ENCODE measurements at places on chromosomes 16 and 17.

DNA sequence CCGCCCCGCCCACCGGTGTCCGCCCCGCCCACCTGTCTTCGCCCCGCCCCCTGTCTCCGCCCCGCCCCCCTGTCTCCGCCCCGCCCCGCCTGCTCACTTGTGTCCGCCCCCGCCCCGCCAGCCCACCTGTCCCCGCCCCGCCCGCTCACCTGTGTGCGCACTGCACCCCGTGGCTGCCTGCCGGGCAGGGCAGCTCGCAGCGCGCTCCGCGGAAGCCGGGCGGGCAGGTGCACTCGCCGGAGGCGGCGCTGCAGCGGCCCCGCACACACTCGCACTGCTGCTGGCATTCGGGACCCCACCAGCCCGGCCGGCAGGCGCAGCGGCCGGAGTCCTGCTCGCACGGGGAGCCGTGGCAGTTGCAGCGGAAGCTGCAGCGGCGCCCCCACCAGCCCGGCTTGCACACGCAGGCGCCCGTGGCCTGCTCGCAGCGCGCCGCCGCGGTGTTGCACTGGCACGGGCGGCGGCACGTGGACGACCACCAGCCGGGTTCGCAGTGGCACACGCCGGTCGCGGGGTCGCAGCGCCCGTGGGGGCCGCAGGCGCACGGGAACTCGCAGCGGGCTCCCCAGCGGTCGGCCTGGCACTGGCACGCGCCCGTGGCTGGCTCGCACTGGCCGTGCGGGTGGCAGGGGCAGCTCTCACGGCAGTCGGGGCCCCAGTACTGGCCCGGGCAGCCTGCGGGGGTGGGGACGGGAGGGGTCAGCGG lies 2.1 kb downstream of the SCARF1 start:
- peak; percentile 51 for DNase-seq

- DNase-seq: no peak
Observed at GRCh38 chr17:36493956-36494355, 7.5 kb downstream of the ZNHIT3 start.

- no peak for DNase-seq
Observed at GRCh38 chr16:85056211-85056748, 28.7 kb downstream of the KIAA0513 start.

- DNase-seq: no peak
Observed at GRCh38 chr17:47013341-47013740, 34.3 kb upstream of the RPRML start.

DNA sequence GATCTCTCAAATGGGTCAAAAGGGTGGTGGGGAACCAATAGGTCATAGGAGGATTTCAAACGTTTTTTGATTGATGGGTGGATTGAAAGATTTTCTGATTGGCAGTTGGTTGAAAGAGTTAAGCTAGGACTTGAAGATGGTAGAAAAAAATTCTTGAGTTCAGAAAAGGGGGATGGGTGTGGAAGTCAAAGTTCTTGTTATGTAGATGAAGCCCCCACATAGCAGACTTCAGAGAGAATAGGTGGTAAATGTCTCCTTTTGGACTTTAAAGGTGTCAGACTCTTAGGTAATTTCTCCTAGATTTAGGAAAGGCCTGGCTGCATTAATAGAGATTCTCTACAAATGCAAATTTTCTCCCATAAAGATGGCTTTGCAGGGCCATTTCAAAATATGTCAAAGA lies 163.3 kb downstream of the HS3ST4 start:
- DNase-seq: no peak

- no peak for DNase-seq
Observed at GRCh38 chr16:12523002-12523401, 280.7 kb downstream of the CPPED1 start.

GRCh38 chr17:50129728-50130558 lies at the start of gene SAMD14:
SAMD14 (minus strand) TSS chr17:50130160; CDS start chr17:50124959, 5,201 bp downstream.
- DNase-seq: no peak

DNA sequence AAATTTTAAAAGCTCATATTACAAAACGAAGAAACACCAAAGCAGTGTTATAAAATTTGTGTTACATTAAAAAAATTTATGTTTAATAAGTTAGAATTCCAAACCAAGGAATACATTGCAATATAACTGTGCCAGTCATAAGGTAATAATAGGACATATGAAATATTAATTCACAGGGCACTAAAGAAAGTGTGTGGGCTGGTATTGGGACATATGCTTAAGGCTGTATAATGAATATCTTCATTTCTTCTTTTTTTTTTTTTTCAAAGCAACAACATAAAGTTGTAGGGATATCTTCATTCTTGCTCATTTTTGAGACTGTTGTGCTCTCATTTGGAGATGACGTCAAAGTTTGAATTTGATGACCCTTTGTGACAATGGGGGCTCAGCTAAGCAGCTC lies 17.5 kb upstream of the FBXO47 start:
- no peak for DNase-seq

DNA sequence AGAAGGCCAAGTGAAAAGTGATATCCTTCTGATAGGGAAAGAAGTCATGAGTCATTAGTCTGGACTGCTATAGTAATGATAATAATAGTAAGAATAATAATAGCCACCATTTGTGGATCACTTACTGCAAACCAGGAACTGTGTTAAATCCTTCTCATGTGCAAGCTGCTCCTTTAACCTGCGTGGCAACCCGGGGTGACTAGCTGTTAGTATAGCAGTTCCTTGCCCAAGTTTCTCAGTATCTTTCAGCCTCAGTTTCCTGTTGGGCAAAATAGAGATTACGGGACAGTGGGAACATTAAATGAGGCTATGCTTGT lies 129.5 kb downstream of the CDH13 start:
- DNase-seq: no peak

GRCh38 chr16:87684106-87684677 lies 81.6 kb downstream of the KLHDC4 start:
- no peak for DNase-seq

DNA sequence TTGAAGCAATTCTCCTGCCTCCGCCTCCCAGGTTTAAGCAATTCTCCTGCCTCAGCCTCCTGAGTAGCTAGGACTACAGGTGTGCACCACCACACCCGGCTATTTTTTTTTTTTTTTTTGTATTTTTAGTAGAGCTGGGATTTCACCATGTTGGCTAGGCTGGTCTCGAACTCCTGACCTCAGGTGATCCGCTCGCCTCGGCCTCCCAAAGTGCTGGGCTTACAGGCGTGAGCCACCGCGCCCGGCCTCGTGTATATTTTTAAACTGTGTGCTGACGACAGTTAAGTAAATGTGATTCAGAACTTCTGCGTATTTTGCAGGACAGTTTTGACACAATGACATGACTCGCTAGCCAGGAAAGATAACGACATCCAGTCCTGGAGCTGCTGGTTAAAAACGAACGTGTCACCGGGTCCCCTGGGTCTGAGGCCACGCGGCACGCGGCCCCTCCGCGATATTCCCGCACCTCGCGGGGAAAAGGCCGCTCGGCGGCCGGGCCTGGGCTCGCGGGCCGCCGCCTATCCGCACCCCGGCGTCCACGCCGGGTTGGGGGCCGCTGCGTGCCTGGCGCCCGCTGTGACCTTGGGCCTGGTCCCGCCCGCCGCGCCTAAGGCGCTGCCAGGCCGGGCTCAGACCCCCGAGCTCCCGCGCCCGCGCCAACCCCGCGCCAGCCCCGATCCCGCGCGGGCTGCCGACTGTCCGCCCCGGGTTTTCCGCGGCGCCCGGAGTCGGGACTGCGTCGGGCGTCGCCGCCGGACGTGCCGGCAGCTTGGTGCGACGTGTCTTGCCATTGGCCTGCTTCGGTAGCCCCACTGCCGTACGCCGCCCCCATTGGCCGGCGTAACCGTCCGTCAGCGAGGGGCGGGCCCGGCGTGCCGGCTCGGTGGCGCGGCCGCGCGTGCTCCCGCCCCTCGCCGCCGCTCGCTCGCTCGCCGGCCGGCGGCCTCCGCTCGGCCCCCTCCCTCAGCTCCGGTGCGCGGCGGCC lies at the start of gene FOXK2:
FOXK2 (plus strand) TSS at position 907 of the 985 bp plus-strand sequence. CDS start 157 bp downstream, outside the sequence.
- peak; percentile 94 for DNase-seq

Data from stimulated activated CD4-positive, alpha-beta T cell treated with anti-CD3 and anti-CD28 coated beads, Interleukin-1b, Interleukin-23, amount 100 ng/mL, for 48 hours (primary cell).